GM13976 (cell line): ENCODE measurements at places on chromosomes 7 and 10.

DNA sequence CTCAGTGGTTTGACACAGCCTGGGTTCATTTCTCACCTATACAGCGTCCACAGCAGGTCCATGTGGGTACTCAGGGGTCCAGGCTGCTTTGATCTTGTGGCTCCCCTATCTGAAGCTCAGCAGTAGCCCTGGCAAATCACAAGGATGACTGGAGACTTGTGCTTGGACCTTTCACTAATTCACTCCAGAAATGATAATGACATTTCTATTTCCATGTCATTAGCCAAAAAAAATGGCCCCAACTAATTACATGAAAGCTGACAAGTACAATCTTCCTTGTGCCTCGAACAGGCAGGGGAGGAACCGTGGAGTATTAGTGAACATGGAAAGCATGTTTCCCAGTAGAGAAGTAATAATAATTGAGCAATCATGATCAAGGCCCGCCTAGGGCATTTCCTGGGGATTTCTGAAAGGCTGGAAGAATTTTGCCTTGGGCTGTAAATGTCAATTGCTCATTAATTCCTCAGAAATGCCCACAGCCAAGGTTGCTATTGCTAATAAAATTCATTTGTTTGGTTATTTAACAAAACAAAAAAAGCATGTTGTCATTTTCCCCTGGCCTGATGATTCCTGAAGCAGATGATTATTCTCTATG, 586.1 kb downstream of the SDK1 start:
- DNase-seq = no peak

- no peak for DNase-seq
These were observed 120.0 kb downstream of the PDE1C start for GRCh38 chr7:31950091-31950755.

DNA sequence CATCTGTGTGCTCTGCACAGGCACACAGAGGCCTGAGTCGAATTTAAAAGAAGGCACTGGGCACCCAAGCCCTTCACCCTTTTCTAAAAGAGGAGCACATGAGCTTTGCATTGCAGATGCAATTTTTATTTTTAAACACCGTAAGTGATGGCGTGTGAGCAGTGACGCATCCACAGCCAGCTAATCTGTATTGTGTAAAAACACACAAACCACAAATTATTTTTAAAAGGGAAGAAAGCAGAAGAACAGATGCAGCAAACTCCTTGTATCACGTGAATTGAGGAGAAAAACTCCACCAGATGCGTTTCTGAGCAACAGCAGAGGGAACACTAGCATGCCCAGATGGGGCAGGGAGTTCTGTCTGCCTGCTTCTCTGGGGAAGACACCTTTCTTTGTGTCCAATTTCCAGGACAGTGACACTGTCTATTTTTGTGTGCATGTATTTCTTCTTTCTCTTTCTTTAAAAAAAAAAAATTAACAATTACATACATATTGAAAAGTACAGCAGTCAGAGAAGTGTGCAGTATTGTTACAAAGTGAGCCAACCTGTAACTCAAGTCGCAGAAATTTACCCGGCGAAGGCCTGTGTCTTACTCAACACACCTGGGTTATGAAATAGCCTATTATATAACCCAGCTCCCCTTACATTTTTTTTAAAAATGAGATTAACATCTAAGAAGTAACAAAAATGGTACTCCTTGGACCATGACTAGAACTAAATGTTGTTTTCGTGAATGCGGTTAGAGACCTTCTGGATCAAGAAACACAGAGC, 39.2 kb downstream of the EEPD1 start:
- DNase-seq = no peak

- no peak for DNase-seq
These were observed 12.8 kb downstream of the LRRN3 start for GRCh38 chr7:111103678-111104274.

DNA sequence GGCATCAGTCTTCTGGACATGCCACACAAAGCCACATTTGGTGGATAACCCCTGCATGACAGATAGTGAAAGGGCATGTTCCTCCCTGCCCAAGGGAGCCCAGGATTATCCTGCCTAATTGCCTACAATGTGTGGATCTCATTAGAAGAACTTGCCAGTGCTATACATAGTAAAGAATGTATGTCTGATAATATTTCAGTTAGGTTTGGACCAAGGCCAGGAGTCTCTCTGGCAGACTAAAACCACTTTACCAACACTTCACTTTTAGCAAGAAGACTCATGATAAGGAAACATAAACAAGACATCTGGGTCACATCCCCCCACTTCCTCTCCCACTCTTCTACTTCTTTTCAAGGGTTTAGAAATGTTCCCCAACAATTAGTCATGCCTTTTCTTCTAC, 196.7 kb downstream of the MTERF1 start:
- no peak for DNase-seq

DNA sequence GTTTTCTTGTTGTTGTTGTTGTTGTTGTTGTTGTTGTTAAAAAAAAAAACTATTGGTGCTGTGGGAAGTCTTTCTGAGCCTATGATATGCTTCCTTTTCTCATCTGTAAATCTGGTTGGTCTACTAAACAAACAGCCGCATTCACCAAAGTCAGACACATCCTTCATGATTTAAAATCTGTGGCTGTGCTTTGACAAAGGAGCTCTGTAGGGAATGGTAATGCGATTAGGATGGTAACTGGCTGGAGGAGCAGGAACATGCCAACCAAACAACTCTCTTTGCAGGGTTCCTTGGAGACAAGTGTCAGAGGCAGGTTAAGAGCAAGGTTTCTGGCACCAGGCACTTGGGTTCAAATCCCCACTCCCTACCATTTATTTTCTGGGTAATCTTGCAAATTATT, 14.9 kb upstream of the SP4 start:
- no peak for DNase-seq

DNA sequence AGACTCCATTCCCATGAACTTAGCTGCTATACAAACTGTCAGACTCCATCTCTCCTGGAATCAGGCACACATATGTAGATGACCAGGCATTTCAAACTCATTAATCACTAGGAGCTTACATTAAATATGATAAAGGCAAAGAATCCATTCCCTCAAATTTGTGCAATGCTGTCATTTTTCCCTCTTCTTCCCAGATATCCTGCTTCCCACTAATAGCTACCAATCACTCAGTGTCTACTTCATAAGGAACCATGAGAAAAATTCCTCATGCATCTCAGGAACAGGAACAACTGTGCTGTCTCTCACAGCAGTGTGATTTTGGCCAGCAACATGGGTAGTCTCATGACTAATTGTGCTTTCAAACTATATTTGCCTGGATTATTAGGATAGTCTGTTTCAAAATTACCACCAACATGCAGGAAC, 133.9 kb downstream of the DKK1 start:
- no peak for DNase-seq

DNA sequence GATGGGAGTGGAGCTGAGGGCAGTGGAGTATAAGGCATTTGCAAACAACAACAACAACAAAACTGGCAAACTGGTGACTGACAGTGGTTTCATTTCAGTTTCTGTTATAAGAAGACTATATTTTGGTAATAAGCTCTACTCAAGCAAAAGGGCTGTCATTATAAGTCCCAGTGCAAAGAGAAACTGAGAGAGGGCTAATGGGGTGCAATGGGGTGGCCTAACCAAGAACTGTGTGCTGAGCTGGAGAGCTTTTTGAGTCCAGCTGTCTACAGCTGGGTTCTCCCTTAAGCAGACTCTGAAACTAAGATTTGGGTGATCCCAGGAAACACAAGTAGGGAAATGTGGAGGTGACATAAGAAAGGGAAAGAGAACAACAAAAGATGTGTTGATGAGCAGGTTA, 439.3 kb downstream of the ADRA2A start:
- DNase-seq = no peak

DNA sequence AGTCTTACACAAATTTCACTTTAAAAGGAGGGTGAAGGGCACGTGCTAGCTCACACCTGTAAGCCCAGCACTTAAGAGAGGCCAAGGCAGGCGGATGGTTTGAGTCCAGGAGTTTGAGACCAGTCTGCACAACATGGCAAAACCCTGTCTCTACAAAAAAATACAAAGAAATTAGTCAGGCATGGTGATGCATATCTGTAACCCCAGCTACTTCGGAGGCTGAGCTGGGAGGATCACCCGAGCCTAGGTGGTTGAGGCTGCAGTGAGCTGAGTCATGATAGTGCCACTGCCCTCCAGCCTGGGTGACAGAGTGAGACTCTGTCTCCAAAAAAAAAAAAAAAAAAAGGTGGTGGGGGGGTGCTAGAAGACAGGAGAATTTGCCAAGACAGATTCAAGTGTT, 237.3 kb upstream of the KLF14 start:
- DNase-seq = no peak

DNA sequence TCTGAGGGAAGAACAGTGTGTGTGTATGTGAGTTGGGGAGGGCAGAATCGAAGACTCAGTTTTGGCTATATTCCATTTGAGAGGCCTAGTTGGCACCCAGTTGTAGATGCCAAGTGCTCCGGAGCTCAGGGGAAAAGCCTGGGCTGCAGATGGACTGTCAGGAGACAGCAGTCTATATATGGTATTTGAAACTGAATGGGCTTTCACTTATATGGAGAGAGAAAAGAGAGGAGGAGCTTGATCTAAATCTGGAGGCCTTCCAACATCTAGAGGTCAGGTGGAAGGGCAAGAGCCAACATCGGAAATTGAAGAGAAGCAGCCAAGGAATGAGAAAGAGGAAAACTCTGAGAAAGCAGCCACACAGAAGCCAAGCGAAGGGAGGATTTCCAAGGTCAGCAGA, 350.8 kb upstream of the BMPER start:
- no peak for DNase-seq

DNA sequence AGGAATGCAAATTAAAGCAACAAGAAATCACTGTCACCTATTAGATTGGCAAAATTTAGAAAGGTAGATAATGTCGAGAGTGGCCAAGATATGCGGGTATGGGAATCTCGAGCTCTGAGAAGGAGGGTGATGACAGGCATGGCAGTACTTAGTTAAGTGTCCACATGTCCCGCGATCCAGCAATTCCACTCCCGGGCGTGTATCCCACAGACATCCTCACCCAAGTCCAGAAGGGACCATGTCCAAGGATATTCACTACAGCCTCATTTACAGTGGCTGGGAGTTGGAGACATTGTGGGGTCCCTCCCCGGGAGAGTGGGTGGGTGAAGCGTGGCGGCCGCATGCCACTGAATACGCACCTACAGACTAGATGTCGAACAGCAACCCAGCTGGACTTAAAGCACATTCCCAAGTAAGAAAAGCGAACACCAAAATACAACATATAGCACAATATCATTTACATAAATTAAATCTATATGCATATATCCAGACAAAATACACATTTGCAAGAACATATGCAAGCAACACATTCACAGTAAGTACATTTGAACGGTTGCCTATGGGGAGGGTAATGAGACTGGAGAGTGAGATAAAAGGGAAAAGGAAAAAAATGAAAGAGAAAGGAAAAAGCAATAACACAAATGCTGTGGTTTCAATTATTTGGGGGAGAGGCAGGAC, 9.9 kb downstream of the KCNH2 start:
- DNase-seq = no peak

DNA sequence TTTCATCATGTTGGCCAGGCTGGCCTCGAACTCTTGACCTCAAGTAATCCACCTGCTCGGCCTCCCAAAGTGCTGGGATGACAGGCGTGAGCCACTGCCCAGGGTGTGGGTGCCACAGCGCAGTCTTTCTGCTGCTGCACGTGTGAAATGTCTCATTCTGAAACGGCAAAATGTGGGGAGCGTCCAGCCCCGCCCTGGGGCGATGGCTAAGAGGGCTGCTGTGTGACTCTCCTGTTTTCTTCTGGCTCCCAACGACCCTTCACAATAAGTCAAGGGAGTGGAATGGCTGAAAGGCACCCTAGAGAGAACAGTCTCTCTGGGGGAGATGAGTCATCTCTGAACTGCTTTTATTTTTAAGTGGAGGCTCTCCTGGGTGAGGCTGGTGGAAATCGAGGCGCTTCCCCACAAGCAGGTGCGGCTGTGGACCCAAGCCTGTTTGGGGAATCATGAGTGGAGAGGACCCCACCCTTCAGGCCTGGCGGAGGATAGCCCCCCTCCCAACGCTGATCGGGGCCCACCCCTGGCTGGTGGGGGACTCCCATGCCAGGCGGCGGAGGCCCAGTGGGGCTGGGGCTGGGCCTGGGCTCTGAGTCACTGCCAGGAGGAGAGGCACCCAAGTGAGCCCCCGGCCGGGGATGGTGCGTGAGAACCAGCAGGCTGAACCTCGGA, 18.0 kb downstream of the ADAP1 start:
- peak; percentile 87 for DNase-seq

DNA sequence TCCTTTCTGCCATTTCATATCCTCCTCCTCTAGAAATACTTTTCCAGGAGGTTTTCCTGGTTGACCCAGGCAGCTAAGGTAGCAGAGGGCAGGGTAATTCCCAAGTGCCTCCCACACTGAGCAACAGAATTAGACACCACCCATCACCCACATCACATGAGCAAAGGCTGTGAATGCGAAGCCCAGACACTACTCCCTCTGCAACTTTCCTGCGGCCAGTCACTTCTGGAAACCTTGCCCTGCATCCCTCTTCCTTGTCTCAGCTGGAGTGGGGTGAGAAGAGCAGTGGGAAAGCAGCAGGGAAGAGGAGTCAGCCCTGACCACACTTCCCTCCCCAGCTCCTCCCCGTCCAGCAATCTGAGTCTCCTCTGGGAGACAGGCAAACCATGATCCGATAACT, 15.2 kb downstream of the TMEM176B start:
- no peak for DNase-seq

GRCh38 chr10:86642499-86642898, 11.8 kb upstream of the OPN4 start:
- no peak for DNase-seq

DNA sequence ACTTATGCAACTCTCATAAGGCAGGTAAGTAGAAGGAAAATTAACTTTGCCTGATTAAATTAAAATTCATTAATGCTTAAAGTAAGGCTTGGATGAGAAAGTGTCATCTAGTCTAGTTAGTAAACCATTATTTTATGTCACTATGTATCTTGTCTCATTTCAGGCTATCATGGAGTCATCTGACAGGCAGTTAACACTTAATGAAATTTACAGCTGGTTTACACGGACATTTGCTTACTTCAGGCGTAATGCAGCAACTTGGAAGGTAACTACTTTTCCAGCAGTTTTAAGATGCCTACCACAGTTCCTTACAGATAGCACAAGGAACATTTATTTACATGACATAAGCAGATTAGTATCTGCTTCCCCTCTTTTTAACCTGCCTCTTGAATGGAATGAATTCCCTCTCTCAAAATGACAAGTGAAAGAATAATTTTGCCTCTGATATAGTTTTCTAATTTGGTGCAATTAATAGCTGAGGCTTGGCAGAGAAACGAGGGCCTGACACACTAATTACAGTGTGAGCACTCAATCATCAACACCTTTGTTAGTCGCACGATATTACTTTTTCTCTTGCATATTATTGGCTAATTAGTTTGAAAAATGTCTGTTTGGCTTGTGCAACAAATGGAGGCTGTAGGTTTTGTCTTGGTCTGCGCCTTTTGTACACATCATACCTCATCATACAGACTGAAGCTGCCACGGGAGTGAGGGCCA, 245.0 kb downstream of the FOXP2 start:
- DNase-seq = no peak

GRCh38 chr7:636396-636795, 90.1 kb upstream of the DNAAF5 start:
- DNase-seq = peak; percentile 69

DNA sequence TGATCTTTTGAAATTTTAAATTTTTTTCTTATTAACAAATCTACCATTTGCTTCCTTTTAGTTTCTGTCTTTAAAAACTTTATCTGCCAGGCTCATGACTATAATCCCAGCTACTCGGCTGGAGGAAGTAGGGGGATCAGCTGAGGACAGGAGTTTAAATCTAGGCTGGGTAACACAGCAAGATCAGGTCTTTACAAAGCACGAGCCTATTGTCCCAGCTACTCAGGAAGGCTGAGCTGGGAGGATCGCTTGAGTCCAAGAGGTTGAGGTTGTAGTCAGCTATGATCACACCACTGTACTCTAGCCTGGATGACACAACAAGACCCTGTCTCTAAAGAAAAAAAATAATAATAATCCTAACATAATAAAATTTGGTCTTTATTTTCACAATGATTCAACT, 17.5 kb downstream of the DPY19L1 start:
- DNase-seq = no peak
